AG04449 (cell line): ENCODE measurements at places on chromosomes 2 and 18.

DNA sequence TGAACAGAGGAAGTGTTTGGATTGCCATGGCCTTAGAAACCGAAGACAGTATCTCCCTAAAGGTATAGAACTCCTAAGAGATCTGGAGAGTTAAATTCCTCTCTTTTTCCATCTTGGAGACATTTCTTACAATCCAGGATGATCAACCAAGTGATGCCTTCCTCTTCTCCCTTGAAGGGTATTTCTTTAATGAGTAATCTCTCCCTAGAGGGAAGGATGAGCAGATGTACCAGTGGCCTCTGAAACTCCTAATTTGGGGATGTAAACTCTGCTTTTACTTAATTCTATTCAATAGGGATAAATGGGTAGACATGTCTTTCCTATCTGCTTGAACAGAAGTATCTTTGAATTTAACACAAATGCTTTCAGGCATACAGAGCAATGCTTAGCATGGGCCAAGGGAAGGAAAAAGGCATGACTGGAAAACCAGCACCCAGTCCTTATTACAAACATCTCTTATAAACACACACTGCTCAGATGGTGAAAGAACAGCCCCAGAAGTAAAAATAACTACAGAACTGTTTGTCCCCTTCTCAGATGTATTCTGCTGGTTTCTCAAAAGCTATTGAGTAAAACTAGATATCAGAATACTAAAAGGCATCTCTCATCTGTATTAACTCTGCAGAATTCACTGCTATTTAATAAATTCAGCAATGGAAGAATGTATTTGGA, 4.7 kb upstream of the THNSL2 start:
- DNase-seq, result no peak

DNA sequence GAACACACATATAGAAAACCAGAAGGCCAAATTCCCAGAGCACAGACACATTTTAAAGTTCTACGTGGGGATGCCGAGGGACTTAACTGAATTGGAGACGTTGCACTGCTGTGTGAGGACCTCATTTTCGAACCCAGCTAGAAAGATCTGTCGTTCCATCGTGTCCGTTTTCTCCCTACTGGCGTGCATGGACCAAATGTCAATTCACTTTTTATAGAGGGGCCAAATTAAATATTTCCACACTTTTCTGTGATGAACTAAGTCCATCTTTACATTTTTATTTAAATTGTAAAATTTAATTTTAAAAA, 692 bp upstream of the TSHZ1 start:
- no peak for DNase-seq

- DNase-seq, result peak; percentile 55
Observed at GRCh38 chr2:204691911-204692510, 146.7 kb downstream of the PARD3B start.

- DNase-seq, result no peak
Observed at GRCh38 chr2:152037743-152038435, 61.0 kb downstream of the CACNB4 start.

DNA sequence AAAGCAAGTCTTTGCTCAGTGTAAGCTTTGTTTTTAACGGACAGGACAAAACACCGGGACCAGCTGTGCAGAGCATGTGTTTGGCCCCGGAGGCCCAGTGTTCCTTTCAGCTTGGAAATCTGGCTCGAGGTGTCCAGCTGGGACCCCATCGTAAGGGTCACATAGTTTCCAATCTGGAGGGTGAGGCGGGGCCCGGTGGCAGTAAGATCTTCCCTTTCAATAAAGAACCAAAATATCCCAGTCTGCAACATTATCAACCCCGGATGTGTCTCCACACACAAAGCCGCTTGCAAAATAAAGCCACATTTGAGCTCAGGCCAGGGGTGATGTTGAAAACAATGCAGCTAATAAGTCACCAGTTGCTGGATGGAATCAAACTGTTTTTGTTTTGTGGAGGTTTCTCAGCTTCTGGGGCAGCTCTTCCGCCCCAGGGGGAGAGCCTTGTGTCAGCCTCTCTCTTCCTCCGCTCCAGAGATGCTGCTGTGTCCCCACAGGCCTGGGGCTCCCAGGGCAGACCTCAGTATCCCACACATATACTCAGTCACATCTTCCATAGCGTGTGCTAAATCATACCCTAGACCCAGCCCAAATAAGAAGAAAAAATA, 138.6 kb upstream of the GLI2 start:
- no peak for DNase-seq

DNA sequence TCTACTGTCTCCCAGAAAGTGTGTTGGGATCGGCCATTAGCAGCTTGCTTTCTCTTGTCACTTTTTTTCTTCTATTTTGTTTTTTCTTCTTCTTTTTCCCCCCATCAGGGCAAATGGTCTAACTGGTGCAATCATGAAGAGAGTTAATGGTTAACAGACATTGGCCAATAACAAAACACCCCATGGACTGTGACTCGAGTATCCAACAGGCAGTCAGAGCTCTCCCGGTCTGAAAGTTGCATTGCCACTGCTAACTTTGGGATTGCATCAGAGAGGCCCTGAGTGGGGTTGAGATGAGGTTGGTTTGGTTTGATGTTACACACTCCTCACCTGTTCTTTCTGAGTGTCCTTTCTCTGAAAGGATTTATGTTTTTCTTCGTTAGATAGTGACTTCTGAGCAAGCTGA, 12.9 kb upstream of the SNORC start:
- peak; percentile 16 for DNase-seq

DNA sequence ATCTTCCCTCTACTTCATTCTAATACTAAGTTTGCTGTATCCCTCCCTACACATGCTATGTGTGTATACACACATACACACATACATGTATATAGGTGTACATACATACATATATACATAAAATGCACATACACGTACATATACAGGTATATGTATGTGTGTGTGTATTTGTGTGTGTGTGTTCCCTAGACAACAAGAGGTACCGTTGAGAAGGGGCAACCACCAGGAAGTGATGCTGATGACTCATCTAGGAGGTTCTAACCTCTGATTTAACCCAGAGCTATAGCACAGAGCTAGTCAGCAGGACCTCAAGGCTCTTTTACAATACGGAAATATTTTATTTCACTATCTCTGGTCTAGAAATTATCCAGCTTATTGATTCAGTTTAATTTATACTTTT, 139.2 kb downstream of the LAMA3 start:
- no peak for DNase-seq

- DNase-seq, result no peak
Observed at GRCh38 chr18:35479911-35480586, 17.7 kb downstream of the INO80C start.

DNA sequence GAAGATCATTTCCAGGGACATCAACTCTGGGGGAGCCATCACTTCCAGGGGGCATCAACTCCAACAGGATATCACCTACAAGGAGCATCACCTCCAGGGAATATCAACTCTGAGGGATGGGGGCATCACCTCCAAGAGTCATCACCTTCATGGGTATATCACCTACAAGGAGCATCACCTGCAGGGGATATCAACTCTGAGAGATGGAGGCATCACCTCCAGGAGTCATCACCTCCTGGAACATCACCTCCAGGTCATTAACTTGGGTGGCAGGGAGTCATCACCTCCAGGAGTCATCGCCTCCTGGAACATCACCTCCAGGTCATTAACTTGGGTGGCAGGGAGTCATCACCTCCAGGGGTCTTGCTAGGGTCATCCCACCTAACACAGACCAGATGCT, 167.6 kb downstream of the NDUFA10 start:
- DNase-seq, result no peak

- DNase-seq, result peak; percentile 17
Observed at GRCh38 chr2:30862054-30862651, 54.9 kb upstream of the CAPN13 start.

DNA sequence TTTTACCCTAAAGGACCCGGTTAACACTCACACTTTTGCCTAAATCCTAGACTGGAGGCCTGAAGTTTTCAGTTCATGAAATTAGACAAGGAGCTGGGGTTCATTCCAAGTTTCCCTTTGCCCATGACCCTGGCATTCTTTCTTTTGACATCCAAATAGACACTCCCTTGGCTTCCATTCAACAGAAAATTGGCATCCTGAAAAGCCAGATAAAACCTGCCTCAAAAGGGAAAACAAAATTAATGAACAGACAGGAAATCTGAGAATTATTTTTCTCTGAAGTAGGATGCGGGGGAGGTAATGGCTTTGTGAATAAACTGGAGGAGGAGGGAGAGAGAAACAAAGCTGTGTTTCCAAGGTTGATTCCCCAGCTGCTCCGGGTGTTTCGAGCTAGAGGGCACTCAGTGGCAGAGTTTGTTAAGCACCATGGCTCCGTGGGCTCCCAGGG, 41.0 kb downstream of the SPP2 start:
- no peak for DNase-seq
